IMR-90 (cell line): ENCODE measurements at places on chromosomes 7 and 10.

- DNase-seq: peak; percentile 62
Observed at GRCh38 chr7:39605087-39605486, 18.3 kb upstream of the RALA start.

GRCh38 chr10:19659920-19660655 is 156.1 kb upstream of the PLXDC2 start:
- peak; percentile 37 for DNase-seq

DNA sequence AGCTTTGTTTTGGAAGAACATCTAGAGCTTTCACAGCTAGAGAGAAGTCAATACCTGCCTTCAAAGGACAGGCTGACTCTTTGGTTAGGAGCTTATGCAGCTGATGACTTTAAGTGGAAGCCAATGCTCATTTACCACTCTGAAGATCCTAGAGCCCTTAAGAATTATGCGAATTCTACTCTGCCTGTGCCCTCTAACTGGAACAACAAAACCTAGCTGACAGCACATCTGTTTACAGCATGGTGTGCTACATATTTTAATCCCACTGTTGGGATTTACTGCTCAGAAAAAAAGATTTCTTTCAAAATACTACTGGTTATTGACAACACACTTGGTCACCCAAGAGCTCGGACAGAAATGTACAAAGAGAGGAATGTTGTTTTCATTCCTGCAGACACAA is 57.3 kb downstream of the PALS2 start:
- DNase-seq: no peak

- DNase-seq: peak; percentile 10
Observed at GRCh38 chr10:114322344-114322743, 82.0 kb downstream of the AFAP1L2 start.

GRCh38 chr10:53284615-53285182 is 512.1 kb upstream of the MBL2 start:
- DNase-seq: no peak

GRCh38 chr10:3668276-3668965 is 116.6 kb downstream of the KLF6 start:
- peak; percentile 84 for DNase-seq
